Left forelimb (tissue), 1 donor: ENCODE measurements at places on chromosomes 7 and 10.

GRCh38 chr7:155211761-155212160, 85.9 kb upstream of the INSIG1 start:
- DNase-seq, result no peak

GRCh38 chr10:77168861-77169260, 468.7 kb downstream of the KCNMA1 start:
- no peak for DNase-seq

DNA sequence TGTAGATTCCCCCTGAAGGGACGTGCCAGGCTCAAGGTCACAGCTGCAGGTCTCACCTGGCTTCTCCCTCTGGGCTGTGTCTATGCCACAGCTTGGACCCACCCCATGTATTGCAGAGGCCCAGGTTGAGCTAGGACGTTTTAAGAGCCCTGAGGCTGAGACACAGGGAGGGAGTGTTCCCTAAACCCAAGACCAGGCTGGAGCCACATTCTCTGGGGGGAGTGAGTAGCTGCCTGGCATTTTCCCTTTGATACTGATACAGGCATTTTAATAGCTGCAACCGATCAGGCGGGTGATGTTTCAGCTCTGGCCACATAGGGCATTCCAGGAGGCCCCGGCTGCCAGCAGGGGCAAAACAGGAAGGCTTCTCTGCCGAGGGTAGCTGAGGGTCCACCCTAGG, 13.4 kb downstream of the COL13A1 start:
- no peak for DNase-seq

- DNase-seq, result no peak
These were observed 12.5 kb downstream of the CCNY start for GRCh38 chr10:35348609-35349388.

GRCh38 chr7:27204851-27205322, 5.0 kb upstream of the HOXA13 start:
- DNase-seq, result no peak

DNA sequence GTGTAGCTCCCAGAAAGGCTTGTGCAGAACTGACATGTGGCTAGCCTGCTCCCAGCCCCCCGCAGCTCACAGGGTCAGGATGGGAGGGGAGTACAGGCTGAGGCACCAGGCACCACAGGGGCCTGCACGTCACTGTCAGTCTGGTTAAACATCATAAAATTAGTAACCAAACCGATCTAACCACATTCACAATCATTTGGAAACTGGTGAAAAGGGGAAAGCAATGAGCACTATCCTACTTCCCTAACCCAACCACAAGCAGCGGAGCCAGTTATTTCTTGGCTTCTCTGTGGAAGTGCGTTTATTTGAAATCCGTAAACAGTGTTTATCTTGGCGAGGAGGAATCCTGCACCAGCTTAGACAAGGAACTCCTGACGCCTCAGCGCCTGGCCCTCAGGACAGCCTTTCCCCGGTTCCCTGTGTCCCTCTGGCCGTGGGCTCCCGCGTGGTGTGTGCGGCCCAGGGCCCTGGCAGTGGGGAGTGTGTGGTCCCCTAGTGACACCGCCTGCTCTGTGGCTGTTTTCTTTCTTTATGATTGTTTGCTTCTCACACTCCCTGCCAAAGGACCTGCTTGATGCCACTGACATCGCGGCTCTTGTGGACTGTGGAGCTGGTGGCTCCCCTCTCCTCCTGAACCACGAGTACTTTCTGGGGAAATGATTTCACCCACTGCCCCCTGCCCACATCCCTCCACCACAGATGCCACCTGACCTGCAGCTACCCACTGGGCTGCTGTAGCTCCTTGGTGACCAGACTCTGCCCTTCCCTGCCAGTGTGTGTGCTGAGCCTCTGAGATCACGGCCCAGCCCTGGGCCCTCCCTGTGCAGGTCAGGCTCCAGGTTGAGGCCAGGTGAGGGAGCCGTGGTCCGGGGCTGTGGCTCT, 38.0 kb downstream of the INPP5A start:
- no peak for DNase-seq

GRCh38 chr10:88074971-88075370, 211.5 kb downstream of the PTEN start:
- no peak for DNase-seq

DNA sequence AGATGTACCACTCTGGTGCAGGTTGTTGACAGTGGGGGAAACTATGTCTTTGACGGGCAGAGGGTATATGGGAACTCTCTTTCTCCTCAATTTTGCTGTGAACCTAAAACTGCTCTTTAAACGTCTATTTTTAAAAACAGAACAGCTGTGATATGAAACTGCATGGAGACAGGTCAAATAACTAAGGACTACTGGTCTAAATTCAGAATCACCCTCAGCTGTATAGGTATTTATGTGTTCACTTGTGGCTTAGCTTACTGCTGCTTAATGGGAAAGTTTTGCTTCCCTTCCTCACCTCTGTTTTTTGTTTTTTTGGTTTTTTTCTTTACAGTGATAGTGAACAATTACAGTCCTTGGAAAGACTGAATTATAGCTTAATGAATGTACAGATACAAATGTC, 86.9 kb upstream of the STRIP2 start:
- no peak for DNase-seq

DNA sequence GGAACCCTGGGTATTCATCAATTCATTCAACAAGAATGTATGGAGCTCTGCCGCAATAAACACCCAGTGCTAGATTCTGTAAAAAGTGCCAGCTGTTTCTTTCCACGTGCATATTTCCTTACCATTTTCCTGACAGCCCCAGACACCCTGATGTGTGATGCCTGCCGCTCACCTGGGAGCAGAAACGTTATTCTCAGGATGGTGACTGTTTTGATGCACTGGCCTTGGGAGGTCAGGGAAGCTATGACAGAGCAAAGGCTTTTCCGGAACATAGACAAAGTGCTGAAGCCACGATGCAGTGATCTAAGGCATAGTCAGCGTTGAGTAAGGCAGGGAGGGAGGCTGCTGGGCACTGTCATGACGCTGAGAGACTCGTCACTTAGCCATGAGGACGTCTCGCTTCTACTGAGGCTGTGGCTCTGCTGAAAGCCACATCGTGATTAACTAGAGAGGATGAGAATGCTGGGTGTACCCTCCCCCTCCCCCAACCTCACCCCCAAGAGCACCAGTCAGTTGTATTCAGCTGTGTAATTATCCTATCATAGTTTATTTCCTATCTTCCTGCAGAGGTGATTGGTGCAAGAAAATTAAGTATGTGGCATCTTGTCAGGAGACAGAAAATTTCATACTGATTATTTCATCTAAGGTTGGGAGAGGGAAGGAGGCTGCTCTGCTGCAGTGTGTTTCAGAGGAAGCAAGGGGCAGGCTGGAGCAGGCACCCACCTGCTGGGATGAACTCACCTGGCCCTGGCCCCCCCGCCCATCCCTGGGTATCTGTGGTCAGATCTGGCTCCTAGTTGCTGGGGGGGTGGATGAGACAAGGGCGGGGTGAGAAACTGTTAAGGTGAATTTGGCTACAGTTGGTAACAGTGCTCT, 48.8 kb upstream of the SMNDC1 start:
- DNase-seq, result no peak

- DNase-seq, result no peak
These were observed 62.3 kb downstream of the TMEM26 start for GRCh38 chr10:61390851-61391250.

GRCh38 chr10:100655326-100655759, 90.0 kb upstream of the PAX2 start:
- no peak for DNase-seq

DNA sequence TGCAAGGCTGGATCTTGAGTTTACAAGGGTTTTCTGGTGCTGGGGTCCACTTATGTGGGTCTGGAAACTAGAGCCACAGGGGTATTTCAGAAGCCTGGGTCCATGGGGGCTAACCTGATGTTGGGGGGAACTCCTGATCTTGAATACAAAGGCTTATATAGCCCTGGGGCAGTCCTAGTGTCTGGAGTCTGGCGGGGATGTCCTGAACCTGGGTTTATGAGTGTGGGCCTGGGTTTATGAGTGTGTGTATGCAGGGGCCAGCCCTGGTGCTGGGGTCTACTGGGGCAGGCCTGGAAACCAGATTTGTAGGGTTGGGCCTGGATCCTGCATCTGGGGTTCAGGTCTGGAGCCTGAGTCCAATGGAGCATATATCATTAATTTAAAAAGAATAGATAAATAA, 146.5 kb upstream of the C1GALT1 start:
- no peak for DNase-seq

DNA sequence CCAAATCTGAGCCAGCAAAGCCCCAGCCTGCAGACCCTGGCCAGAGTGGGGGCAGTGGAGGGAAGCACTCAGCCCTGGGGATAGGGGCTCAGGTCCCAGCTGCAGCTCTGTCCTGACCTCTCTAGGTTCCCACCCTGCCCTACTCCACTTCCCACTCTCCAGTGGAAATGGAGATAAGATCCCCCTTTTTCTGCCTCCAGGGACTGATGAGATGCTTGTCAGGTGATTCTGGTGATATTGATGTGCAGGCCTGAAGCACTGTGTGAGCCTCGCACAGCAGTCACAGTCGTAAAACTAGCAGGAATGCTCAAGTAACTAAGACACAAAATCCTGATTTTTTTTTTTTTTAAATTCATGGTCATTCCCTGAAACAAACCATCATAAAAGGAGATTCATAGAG, 55.0 kb upstream of the BTBD16 start:
- DNase-seq, result no peak

DNA sequence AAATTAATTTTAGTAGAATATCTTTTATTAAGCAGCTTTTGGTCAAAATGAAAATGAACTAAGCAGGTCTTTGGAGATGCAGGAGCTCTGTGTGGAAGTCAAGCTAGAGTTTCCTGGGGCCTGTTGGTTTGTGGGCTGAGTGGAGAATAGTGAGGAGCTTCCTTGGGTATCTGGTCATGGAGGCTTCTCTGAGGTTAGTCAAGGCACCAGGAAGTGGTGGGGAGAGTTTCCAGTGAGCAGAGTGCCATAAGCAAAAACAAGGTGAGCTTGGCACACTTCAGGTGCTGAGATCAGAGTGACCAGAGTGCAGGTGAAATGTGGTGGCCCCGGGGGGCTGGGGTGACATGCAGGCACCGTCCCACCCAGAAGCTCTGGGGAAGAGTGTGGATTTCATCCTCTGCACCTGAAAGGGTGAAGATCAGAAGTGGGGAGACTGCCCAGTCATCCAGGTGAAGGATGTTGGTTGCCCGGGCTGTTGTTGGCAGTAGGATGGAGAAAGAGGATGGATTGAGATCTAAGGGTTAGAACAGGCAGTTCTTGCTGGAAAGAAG, 77.4 kb downstream of the WDR37 start:
- peak; percentile 42 for DNase-seq

DNA sequence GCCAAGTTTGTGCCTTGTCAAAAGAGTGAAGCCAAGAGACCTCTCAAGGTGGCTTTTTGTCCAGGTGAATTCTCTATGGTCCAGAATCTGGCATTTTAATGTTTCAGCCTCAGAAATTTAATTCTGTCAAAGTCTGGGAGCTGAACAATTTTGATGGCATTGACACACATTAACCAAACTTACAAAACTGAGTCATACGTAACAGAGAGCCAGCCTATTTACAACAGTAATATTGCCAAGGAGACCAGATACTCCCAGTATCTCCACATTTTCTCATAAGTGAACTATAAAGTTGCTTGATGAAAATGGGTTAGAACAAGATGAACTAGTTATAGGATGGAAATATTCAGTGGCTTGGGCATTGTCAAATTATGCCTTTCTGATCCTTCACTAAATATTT, 43.8 kb downstream of the PDE6C start:
- DNase-seq, result no peak

DNA sequence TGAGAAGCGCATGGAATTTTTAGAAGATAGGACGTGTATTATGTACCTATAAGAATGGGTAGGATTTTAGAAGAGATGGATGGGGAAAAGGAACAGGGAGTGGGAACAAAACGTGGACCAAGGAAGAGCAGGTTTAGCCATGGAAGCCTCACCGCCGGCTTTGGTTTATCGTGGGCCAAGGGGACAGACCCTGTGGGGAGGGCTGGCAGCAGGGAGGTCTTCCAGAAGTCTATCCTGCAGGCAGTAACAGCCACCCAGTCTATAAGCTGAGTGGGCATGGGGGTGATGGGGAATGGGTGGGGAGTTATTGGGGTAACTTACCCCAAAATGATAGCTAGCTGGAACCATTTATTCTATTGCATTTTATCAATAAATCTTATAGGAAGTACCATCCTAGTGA, 44.9 kb downstream of the IKZF1 start:
- no peak for DNase-seq

GRCh38 chr10:127905848-127906261, 1.0 kb upstream of the PTPRE start:
- DNase-seq, result no peak

- DNase-seq, result no peak
These were observed 147.4 kb upstream of the GPR26 start for GRCh38 chr10:123518765-123519164.

DNA sequence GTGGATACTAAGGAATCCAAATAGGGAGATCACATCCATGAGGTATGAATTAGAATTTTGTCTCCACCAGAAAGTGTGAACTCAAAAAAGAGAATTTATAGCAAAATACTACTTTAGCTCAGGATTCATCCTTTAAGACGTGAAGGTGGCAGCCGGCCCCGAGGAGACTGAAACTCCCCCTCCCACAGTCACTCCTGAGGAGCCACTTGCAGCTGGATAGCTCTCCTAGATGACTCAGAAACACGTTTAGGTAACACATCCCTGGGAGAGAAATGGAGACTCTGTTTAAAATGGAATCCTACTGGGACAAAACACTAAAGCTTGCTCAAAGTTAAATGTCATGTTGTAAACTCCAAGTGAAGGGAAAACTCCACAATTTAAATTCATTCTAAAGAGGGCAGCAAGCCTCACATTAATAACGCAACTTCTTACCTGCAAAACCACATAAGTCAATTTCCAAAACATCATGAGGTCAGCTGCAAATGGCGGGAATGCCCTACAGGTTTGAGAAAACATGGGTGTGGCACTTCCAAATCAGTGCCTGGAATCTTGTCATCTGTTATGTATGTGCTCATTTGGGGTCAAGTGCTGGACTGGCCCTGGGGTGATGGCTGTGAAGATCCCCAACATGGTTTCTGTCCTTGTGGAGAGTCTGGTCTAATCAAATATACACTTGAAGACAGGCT, 46.2 kb downstream of the ICA1 start:
- no peak for DNase-seq

GRCh38 chr10:69570050-69570816, 3.0 kb downstream of the NEUROG3 start:
- no peak for DNase-seq
